Urinary bladder (tissue), 4 donors: ENCODE measurements at places on chromosomes 4 and X.

- DNase-seq, result no peak
Observed at GRCh38 chrX:44596277-44596676, 53.6 kb upstream of the FUNDC1 start.

DNA sequence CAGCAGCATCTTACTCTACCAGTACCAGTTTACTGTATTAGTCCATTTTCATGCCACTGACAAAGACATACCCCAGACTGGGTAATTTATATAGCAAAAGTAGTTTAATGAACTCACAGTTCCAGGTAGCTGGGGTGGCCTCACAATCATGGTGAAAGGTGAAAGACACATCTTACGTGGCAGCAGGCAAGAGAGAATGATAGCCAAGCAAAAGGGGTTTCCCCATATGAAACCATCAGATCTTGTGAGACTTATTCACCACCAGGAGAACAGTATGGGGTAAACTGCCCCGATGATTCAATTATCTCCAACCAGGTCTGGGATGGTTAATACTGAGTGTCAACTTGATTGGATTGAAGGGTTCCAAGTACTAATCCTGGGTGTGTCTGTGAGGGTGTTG lies 69.3 kb downstream of the YIPF6 start:
- no peak for DNase-seq

DNA sequence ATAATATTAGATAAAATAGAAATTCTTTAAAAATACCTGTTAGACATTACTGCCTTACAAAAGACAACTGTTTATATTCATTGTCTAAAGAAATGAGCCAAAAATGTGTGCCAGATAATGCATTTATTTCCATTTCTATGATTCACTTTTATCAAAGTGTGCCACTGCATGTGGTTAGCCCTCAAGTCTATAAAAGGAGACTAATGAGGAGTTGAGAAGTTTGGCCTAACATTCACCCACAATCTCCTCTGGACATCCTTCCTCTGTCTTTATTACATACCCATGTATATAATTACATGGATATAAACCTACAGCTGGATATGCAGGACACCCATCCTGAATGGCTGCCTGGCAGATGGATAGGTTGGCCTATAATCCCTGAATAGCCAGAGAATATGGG lies 42.6 kb upstream of the PDE5A start:
- no peak for DNase-seq

- no peak for DNase-seq
Observed at GRCh38 chr4:104294811-104295210, 199.9 kb downstream of the CXXC4 start.

- no peak for DNase-seq
Observed at GRCh38 chrX:54116391-54116790, 66.7 kb downstream of the FAM120C start.

GRCh38 chr4:101103381-101104142 lies 243.8 kb downstream of the PPP3CA start:
- DNase-seq, result peak; percentile 11

- DNase-seq, result peak; percentile 50
Observed at GRCh38 chr4:10530137-10530786, 73.0 kb upstream of the ZNF518B start.

DNA sequence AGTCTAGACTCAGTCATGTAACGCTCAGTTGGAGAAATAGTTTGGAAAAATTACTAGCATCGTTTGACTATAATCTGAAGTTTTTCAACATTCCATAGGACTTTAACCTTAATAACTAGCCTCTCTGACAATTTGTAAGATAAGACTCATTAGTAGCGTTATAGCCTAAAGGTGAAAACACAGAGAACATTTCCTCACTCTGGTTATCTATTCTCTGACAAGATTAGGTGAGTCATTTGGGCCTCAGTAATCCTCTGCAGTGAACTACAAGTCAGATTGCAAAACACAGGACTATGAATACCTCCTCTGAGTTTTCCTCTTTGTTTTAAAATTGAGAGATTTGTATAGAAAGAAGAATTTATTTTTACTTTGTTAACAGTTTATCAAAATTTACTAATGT lies 31.8 kb upstream of the PDLIM5 start:
- no peak for DNase-seq

DNA sequence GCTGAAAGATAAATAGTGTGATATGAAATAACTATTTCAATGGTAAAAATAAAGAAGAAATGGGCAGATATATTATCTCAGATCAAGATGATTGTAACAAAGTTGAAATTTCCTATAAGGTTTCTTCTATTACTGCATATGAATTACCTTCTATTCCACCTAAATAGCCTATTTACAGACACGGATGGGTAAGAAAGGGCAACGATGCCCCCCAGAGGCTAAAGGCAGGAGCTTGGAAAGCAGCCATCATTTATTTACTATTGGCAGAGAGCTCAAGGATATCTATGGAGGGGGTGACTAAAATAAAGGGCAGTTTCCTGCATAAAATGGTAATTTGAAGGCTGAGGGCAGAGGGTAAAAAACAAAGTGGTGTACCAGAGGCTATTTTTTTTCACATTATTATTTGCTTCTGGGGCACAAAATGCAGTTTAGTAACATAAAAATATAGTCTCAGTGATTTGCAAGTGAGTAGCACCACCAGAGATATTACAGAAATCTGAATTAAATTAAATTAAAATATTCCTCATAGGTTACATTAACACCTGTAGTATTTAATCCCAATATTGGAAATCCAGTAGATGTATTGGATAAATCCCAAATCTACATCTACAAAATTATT lies 123.1 kb downstream of the BTC start:
- DNase-seq, result no peak

DNA sequence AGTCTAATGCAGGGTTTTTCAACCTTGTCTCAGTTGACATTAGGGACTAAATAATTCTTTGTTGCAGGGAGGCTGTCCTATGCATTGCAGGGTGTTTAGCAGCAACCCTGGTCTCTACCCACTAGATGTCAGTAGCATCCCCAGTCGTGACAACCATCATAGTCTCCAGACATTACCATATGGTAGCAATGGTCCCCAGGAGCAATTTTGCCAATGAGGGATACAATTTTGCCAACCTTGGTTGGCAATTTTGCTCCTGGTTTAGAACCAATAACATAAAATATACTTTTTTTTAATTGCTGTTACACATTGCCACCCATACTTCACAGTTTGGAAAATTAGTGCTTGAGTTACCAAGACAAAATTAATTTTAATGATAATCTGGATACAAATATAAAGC lies 6.0 kb downstream of the EREG start:
- no peak for DNase-seq

DNA sequence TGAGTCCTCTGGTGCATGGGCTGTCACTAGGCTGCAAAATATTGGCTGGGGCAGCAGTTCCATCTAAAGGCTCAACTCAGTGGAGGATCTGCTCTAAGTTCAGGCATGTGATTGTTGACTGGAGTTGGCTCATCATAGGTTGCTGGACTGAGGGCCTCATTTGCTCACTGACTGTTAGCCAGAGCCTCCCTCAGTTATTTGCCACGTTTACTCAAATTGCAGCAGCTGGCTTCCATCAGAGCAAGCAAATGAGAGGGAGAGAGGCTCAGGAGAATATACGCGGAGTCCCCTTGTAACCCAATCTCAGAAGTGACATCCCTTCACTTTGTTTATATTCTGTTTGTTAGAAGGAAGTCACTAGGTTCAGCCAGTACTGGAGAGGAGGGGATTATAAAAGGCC lies 54.1 kb downstream of the BMP3 start:
- no peak for DNase-seq

GRCh38 chr4:22695917-22696316 lies 3.2 kb downstream of the GBA3 start:
- no peak for DNase-seq

GRCh38 chrX:33989936-33990335 lies 142.2 kb downstream of the FAM47A start:
- DNase-seq, result no peak

DNA sequence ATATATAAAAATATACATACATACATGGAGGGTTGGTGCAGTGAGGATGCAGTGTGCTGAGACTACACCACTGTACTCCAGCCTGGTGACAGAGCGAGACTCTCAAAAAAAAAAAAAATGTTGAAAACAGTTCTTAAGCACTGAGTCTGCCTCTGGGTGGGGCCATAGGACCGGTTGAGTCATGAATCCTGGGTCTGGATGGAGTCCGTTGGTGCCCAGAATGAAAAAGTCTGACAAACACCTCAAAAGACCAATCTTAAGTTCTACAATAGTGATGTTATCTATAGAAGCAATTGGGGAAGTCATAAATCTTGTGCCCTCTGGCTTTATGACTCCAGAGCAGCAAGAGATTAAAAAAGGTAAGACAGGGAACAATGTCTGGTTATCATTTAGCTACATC lies 70.4 kb downstream of the FGFBP1 start:
- DNase-seq, result no peak

- DNase-seq, result no peak
Observed at GRCh38 chrX:40097504-40098263, at the start of gene BCOR. TSS of gene BCOR (minus strand) at chrX:40097958. CDS start at chrX:40077929, 20,029 bp downstream.

- no peak for DNase-seq
Observed at GRCh38 chr4:11250510-11250909, 178.2 kb downstream of the HS3ST1 start.

GRCh38 chr4:519885-520682 lies 21.1 kb downstream of the PIGG start:
- no peak for DNase-seq

GRCh38 chr4:90445380-90445779 lies 318.2 kb downstream of the CCSER1 start:
- DNase-seq, result no peak

DNA sequence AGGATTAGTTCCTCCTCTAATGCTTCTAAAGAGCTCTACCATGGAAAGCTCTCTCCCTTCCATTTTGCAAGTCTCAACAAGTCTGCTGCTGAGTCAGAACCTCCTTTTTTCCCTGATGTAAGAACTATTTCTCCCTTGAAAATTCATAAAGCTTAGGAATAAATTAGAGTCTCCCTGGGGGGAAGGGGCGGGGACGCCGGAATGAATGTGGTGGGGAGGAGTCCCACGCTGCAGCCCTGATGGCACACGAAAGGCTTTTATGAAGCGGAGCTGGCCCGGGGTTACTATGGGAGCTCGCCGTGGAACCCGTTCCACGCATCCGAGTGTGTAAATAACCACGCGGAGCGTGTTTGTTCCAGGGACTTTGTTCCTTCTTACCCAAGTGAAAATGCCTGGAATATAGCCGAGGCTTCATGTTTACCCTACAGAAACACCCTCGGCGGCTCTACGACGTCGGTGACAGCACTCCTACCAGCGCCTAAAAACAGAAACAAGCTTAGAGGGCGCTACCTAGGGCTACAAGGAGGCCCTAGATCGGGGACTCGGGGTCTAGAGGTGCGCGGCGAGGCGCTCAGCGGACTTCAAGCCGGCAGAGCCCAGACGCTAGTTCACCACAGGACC lies 923 bp upstream of the CPEB2 start:
- DNase-seq, result peak; percentile 47

- DNase-seq, result no peak
Observed at GRCh38 chr4:44017422-44017739, 431.2 kb downstream of the KCTD8 start.

GRCh38 chr4:63620271-63620670 lies 789.0 kb downstream of the TECRL start:
- DNase-seq, result no peak

GRCh38 chrX:39261446-39262147 lies 460.3 kb downstream of the MID1IP1 start:
- no peak for DNase-seq

DNA sequence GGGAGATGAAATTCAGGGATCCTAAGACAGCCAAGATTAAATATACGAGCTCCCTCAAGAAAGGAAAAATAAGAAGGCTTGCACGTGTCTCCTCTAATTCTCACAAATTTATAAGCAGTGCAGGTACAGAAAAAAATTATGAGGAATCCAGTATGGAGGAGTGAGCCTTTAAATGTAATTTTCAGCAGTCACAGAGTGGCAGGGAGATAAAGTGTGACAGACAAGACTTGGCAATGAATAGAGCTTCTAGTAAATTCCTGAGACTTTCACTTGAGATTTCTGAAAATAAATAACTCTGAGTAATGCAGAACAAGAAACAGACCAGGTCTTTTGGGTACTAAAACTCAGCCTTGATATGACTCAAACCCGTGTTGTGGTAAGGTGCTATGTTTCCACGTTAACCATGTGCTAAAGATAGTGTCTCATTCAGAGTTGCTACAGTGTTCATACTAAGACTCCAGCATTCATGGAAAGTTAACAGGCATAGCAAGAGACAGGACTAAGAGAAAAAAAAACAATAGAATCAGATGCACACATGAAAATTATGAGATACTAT lies 119.8 kb downstream of the SPOCK3 start:
- DNase-seq, result no peak
